ENCODE measurements at places on chromosomes 2 and 18.

DNA sequence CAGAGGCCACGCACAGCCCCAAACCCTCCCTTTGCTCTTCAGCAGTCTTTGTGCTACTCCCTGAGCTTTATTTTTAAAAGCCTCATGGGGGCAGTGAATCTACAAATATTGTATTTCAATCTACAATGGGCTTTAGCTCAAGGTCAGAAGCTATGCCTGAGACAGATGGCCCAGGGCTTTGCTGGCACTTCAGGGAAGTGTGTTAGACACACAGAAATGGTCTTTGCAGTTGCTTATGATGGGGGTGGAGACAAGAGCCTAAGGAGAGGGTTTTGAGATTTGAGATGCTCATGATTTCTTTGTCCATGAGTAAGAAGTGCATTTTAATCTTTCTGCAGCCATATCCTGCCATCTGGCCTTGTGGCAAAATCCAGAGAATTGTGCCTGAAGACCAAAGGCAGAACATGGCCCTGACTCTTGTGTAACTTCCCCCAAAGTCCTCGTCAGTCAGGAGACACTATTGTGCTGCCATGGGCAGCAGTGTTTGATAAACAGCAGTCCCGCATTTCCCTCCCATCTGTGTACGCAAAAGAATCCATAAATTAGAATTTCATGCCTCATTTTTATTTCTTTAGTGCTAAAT lies 92.6 kb downstream of the VAPA start:
- no peak for DNase-seq

DNA sequence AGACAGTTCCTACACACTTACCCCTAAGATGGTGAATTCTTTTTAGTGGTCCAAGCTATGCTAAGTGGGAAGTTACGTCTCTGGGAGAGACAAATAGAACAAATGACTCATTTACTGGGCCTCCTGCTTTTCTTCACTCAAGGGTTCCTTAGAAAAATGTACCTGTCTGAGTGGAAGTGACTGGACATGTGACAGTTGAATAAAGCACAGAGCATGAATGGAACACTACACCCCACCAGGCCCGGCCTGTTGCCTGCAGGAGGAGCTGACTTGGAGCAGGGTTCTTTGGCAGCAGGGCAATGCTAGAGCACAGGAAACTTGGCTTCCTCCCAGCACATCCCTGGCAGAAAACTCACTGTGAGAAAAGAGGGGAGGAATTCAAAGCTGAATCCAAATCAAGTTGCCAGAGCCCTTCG lies 451.0 kb upstream of the SETBP1 start:
- no peak for DNase-seq

DNA sequence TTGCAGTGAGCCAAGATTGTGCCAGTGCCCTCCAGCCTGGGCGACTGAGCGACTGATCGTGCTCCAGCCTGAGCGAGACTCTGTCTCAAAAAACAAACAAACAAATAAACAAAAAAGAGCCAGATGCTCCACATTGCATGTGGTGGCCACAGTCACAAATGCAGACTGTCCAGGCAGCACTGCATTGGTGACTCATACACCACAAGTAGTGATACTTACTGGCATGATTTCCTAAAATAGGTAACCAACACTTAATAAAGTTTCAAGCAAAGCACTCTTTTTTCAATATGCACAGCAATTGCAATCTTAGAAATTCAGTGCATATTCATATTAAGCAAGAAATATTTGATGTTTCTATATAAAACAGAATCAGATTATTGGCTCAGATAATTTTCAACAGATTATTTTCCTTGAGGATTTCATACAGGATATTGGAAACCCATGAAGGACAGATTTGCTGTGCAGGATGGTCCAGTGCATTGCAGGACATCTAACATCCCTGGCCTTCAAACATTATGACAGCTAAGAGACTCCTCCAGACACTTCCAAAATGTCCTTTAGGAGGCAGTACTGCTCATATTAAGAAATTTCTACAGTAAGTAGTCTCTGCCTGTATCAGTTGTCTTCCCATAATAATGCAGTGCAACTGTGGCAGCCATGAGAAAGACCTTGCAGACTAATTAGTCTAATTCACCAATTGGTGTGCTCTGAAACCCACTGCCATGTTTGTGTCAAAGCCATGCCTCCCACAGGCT lies 10.5 kb upstream of the SLC1A4 start:
- DNase-seq = no peak

DNA sequence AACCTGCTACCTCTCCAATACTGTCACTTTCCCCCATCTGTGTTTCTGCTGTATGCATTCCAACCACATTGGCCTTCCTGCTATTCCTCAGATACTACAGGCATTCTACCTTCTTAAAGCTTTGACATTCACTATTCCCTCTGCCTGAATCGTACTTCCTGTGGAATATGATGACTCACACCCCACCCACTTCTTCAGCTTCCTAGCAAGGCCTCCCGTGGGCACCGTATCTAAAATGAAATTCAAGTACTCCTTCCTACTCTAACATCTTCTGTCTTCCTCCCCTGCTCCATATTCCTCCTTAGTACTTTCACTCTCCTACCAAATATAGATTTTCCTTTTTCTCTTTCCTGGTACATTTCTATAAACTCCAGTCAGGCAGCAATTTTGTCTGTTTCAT lies 710.4 kb downstream of the RNF144A start:
- DNase-seq = no peak

- no peak for DNase-seq
Observed at GRCh38 chr2:188629753-188630527, 338.3 kb downstream of the GULP1 start.

DNA sequence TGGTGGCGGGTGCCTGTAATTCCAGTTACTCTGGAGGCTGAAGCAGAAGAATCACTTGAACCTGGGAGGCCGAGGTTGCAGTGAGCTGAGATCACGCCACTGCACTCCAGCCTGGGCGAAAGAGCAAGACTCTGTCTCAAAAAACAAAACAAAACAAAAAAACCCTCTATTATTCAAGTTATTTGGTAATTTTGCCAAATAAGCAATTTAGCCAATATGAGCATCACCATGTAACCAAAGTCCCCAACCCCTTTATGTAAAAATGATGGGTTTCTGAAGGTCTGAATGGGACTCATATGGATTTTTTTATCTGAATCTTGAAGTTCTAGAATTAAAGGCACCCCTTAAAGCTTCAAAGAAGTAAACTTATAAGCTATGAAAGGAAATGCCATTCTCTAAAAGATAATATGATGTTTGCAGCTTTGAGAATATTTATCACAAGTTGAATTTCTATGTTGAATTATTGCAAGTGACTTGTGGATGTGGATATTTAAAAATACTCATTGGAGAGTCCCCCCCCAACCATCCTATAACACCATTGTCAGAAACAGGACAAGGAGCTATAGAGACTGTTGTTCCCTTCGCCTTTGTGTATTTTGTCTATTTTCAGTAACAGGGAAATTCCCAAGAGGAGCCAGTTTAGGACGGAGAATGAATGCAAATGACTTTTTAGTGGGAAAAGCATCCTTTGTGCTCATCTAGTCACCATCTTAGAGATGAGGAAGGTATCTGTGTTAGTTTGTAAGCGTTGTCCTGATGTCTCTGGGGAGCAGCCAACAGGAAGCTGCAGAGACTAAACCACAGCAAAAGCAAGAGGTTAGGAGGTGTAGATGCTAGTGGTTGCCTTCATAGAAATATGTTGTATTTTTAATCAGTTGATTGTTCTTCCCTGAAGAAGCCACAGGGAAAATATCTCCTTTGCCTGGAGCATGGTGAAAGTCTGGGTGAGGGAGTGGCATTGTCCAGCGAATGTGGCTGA lies 68.3 kb downstream of the TET3 start:
- DNase-seq = no peak

DNA sequence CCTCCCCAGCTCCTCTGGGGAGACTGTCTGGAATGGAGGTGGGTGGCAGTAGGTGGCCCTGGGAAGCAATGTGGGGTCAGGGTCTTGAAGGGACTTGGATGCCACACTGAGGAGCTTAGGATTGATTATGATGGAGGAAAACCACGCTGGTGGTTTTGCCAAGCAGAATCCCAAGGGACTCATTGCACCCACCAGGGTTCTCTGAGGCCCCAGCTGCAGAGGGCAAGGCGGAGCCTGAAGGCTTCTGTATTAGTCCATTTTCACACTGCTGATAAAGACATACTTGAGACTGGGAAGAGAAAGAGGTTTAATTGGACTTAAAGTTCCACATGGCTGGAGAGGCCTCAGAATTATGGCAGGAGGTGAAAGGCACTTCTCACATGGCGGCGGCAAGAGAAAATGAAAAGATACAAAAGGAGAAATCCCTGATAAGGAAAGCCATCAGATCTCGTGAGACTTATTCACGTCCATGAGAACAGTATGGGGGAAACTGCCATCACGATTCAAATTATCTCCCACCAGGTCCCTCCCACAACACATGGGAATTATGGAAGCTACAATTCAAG lies 87.2 kb upstream of the YWHAQ start:
- no peak for DNase-seq

DNA sequence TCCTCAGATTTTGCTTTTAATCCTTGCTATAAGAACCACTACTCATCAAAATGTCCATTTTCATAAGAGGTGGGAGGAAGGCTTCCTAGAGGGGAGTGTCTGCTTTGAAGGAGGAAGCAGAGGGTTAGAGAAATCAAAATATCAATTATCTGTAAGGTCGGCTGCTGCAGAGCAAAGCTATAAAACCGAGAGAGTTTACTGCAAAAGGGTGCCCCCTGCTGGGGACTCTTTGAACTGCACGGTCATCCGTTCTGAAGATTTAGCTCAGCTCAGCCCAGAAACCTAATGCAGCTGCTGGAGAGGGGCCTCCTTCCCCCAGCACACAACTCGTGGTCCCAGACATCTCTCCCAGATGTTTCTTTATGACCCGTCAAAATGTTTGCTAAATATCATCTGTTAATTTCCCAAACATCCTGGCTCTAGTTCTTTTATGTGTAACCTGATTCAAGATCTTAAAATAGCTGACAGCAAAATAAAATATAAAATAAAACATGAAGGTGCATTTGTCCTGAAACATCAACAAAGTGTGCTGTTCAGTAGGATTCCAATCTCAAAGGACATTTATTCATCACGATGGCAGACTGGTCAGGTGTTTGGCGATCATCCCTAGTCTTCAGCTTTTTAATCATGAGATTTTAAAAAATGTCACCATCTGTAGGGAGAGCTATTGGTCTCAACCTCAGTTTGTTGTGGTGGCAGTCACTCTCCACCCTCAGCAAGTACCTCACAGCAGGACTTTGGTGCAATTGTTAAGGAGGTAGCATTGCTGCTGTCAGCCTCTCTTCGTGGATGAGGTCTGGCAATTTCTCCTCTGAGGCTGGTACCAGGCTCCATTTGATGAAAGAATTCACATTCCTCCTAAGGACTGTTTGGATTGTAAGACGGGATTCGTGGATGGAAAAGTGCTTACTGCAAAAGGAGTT lies 185.9 kb downstream of the MTX2 start:
- DNase-seq = peak; percentile 79

- no peak for DNase-seq
Observed at GRCh38 chr2:7730449-7730848, 813.2 kb downstream of the RNF144A start.

GRCh38 chr2:158671360-158672245 lies 123.5 kb upstream of the DAPL1 start:
- no peak for DNase-seq

DNA sequence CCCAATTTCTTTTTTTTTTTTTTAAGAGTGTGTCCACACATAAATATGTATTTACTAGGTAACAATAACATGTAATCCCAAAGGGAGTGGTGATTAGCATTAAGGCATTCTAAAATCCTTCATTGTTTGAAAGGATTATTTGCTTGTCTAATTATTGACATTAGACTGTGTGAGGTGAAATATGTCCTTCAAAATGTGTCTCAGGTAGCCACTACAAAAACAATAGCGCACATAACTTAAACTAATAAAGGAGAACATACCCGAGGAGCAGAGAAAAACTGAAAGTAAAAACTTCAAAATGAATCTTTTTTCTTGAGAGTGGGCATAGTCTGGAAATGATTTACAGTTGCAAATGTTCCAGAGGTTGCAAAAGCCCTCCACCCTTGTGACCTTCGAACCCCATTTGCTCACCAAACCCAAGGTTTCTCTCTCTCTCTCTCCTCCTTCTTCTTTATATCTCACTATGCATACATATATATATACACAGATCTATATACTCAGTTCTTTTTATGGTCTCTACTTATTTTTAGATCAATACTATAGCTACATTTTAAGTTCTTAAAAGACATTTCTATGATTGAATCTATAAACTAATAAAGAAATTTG lies 24.4 kb upstream of the FRZB start:
- DNase-seq = no peak

DNA sequence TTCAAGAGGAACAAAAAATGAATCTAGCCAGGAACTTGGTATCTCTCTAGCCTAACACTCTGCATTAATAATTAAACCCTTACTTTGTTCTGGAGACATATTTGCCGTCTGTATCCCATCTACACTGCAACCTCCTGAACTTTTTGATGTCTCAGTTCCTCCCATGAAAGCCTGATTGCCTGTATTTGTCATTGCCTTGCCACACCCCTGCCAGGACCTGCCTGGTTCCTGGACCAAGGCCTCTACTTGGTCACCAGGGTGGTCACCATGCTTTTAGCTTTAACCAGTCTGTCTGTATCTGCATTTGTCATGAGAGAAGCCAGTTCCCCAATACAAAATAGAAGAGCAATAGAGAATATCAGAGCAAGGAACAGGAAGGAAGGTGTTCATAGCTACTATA lies 58.8 kb upstream of the NOL4 start:
- DNase-seq = no peak

DNA sequence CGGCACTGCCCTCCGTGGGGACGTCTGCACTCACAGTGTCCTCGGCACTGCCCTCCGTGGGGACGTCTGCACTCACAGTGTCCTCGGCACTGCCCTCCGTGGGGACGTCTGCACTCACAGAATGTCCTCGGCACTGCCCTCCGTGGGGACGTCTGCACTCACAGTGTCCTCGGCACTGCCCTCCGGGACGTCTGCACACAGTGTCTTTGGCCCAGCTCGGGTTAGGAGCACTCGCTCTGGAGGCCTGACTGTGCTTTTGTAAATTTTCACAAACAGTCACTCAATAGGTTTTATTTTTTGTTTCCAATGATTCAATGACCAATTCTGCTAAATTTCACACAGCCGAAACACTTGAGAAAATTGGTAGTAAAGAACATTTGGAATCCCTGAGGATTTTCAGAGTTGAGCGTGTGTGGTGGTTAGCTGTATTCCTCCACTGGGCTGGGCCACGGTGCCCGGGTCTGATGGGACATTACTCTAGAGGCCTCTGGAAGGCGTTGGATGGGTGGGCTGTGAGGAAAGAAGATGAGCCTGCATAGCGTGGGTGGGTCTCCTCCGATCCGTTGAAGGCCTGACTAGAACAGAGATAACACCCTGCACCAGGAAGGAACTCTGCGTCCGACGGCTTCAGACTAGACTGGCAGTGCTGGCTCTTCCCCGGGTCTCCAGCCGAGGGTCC lies 134.8 kb downstream of the RTP5 start:
- no peak for DNase-seq

DNA sequence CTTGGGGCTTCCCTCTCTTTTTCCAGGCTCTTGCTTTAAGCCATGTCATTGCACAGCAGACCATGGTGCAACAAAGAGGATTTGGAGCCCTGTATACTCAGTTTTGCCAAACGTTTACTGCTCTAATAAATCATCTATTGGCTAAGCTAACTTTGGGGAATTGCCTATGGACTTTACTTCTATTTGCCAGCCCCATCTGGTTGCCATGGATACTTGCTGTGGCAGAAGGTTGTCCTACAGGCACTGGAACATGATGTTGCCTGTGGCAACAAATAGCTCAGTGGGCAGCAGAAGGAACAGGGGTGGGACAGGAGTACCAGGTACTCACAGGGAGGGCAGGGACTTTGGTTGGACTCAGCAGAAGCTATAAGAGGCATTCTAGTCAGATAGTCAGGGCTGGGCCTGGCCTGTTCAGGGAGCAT lies 129.7 kb downstream of the CCDC85A start:
- DNase-seq = no peak

GRCh38 chr2:136297312-136297711 lies 179.4 kb upstream of the CXCR4 start:
- DNase-seq = no peak
